ENCODE measurements at places on chromosomes 11 and 22.
A peak's percentile ranks its signal among the peaks of the same experiment; 100 is the strongest.

- DNase-seq: no peak
Measured at GRCh38 chr11:69950120-69950519, 128.0 kb upstream of the ANO1 start.

GRCh38 chr22:38315823-38316363 is 1.3 kb downstream of the CSNK1E start:
- no peak for DNase-seq

GRCh38 chr22:49993649-49994360 is 18.8 kb downstream of the IL17REL start:
- no peak for DNase-seq

DNA sequence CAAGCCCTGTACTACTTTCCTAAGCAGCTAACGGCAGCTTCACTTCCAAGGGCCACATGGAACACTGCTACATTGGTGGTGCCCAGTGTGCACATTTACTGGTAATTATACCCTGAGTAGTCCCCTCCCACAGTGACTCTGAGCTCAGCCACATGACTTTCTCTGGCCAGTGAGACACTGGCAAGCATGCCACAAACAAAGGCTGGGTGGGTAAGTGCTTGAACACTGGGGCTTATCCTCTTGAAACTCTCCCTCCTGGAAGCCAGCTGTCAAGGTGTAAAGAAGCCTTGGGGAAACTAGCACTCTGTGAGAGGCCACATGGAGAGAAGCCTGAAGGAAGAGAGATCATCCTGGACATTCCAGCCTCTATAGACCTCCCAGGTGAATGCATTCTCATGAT is 54.4 kb upstream of the DRD2 start:
- no peak for DNase-seq

- DNase-seq: no peak
Measured at GRCh38 chr22:49779853-49780697, 47.6 kb downstream of the BRD1 start.

- DNase-seq: no peak
Measured at GRCh38 chr11:120896687-120897086, 127.2 kb upstream of the TBCEL start.

DNA sequence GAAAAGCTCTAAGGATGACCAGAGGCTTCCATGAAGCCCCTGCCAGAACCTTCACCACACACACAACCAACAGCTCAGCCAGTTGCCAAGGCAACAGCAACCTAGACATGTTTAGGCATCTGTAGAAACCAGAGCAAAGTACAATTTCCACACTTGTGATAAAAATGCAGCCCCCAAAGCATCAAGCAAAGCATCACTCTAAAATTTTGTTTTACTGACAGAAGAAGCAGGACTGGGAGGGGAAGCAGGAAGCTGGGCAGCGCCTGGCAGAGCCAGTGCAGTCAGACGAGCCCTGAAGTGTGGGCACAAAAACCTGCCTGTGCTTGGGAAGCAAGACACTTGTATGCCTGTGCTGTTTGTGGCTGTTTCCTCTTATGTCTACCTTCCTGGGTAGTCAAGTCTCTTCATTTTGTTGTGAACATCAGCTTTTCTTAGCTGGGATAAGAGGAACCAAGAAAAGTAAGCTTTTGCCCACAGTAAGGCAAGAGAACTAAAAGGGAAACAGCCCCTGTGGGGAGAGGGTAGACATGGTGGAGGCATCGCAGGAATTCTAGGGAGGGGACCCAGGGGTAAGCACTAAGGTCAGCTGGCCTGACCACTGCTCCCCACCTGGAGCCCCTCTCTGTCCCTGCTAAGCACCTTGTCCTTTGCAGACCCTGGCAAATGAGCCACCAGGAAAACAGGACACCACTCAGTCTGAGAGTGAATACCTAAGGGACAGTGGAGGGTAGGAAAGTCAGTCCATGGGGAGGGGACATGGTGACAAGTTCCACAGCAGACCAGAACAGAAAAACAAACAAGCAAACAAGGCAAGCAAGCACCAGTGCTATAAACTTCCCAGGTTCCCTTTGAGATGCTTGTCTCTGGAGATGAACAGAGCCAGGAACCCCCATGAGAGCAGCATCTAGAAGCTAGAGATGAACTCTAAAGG is 13.4 kb downstream of the PACSIN2 start:
- DNase-seq: no peak

GRCh38 chr22:45428391-45429385 is 15.2 kb downstream of the RIBC2 start:
- no peak for DNase-seq

GRCh38 chr22:36253523-36254490 is 874 bp downstream of the APOL1 start:
- no peak for DNase-seq

DNA sequence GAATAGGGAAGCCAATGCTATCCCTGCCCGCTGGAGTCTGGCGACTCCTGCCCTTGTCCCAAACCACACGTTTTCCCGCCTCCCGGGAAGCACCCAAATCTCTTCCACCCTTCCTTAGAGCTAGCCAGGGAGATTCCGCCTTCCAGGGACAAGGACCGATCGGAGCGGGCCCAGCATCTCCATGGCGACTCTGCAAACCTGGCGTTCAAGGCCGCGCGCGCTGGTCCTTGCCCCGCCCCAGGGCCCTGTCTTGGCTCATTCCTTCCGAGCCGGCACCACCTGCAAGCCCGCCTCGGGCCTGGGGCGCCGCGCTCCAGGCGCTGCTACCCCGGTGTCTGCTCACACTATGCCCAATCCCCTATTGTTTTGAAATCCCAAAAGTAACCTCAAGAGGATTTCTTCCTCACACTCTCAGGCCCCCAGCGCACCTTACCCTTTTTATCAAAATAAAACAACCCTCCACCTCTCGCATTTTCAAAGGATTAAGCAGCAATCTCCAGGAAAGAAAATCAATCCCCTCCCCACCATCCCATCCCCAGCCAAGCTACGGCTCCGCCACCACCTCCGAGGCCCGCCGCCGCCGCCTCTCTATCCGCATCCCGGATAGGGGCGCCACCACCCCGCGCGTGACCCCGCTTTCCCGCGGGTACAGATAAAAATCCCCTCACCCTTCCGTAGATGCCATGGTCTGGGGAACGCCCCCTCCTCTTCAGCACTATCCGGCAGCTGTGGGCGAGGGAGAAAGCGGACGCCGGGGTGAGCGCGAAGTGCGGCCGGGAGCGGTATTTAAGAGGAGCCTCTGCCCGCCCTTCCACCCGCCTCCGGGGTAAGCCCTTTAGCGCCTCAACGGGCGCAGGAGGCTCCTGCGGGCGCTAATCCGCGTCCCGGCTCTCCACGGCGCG is 825 bp downstream of the SLC1A2 start:
- DNase-seq: peak; percentile 47

DNA sequence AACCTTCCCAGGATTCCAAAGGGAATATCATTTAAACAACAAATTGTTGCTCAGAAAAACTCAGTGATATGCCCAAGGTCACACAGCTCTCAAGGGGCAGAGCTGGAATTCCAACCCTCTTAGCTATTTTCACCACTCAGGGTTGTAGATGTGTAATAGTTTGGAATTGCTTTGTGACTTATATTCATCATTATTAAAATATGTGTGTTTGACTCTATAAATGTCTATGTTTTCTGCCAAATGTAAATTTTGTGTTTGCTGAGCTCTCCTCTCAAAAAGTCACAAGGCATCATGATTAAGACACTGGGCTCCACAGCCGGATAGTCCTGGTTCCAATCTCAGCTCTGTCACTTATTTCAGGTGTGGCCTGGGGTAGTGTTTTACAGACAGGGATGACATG is 407.3 kb downstream of the TMEM135 start:
- DNase-seq: no peak

- peak; percentile 49 for DNase-seq
Measured at GRCh38 chr11:47109051-47109726, 67.5 kb downstream of the ARFGAP2 start.

GRCh38 chr11:81487109-81487508 is 1246.6 kb downstream of the FAM181B start:
- DNase-seq: no peak

DNA sequence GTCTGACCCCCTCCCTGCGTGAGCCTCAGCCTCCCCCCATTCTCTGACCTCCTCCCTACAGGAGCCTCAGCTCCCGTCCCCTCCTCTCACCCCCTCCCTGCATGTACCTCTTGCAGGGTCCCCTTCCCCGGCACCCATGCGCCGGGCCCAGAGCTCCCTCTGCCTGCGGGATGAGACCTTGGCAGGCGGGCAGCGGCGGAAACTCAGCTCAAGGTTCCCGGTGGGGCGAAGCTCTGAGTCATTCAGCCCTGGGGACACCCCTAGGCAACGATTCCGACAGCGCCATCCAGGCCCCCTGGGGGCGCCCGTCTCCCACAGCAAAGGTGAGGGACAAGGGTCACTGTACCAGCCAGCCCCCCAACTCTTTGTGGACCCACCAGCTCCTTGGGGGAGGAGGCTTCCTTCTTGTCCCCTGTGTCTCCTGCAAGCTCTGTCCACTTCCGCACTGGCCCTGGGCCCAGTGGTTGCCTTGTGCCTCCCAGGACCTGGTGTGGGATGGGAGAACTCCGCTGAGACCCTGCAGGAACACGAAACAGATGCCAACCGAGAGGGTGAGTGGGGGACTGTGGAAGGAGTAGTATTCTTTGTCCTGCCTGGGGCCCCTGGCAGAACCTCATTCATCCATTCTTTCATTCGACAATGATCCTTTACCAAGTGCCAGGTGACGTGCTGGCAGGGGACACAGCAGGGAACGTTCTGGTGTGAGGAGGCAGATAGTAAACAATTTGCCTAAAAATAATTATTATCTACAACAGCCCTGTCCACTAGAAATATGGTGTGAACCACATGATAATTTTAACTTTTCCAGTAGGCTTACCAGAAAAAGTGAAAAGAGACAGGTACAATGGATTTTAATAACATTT is 3.7 kb upstream of the RPS6KA4 start:
- peak; percentile 72 for DNase-seq

DNA sequence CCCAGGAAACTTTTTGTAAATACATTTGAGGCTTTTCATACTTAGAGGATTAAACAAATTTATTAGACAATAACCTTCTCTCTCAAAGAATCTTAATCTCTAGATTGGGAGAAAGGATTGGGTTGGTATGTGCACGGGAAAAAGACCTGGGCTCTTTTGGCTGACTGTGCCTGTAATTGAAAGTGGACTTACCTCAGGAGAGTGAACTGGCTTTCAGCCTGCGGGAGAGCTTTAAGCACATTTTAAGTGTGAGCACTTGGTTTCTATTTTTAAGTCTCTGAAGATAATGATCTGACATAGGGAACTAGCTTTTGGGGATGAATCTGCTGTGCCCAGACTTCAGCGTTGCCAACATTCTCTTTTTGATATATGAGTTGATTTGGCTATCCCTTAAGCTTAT is 35.8 kb downstream of the UVRAG start:
- DNase-seq: no peak

GRCh38 chr11:130511765-130512164 is 63.3 kb downstream of the ADAMTS15 start:
- DNase-seq: no peak

Measured in right hindlimb (tissue), 1 donor.